ENCODE measurements at places on chromosomes 12 and 14. TPM values are rescaled to one million over a fixed set of nuclear protein-coding genes. Genes with fewer than 3 reads are reported as not detected.
A peak's percentile ranks its signal among the peaks of the same experiment; 100 is the strongest.

DNA sequence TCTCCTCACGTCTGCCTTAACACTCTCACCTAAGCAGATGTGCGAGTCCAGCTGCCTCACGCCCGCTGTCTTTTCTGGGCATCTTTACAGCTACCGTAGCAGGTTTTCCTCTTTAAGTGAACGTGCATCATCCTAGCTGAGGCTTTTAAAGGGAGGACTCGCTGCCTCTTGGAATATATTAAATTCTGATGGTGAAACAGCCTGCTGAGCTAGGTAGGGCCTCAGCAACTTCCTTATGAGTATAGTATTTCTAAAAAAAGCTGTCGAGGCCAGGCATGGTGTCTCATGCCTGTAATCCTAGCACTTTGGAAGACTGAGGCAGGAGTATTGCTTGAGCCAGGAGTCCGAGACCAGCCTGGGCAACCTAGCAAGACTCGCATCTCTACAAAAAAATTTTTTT is 32.2 kb downstream of the TESC start:
- DNase-seq: no peak

- peak; percentile 93 for DNase-seq
Observed at GRCh38 chr12:50924439-50925341, 27.7 kb upstream of the HIGD1C start.

- DNase-seq: no peak
Observed at GRCh38 chr14:40616579-40616978, 990.1 kb upstream of the LRFN5 start.

DNA sequence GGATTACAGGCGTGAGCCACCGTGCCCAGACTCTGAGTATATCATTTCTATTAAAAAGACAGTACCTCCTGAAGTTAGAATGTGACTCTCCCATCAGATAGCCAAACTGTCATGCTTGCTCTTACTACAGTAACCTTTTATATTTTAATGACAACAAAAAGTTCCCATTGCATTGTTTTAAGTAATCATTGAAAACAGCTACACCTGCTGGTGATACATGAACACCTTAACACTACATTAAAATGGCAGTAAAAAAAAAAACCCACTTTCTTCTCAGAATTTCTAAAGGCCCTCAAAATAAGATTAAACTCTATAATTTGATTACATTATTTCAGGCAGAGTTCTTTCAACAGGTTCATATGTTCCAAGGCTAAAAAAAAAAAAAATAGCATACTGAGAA is 76.7 kb downstream of the SH2B3 start:
- no peak for DNase-seq

- no peak for DNase-seq
Observed at GRCh38 chr14:96830946-96831345, 33.8 kb downstream of the VRK1 start.

- DNase-seq: no peak
Observed at GRCh38 chr12:132033627-132034026, 83.9 kb downstream of the EP400 start.

The CRACR2A gene
- total RNA-seq: 9.3 TPM

The PRB2 gene
- total RNA-seq: not detected

The CYP27B1 gene
- 0.14 TPM for total RNA-seq

The FOXN4 gene
- total RNA-seq: not detected

All from right cardiac atrium (tissue), 5 donors.